Suppressor macrophage (primary cell): ENCODE measurements at places on chromosomes 13 and 19.

- DNase-seq, result no peak
These were observed 410.9 kb upstream of the SPRY2 start for GRCh38 chr13:80751854-80752253.

- DNase-seq, result peak; percentile 89
These were observed 9.8 kb downstream of the LILRB2 start for GRCh38 chr19:54271106-54271505.

DNA sequence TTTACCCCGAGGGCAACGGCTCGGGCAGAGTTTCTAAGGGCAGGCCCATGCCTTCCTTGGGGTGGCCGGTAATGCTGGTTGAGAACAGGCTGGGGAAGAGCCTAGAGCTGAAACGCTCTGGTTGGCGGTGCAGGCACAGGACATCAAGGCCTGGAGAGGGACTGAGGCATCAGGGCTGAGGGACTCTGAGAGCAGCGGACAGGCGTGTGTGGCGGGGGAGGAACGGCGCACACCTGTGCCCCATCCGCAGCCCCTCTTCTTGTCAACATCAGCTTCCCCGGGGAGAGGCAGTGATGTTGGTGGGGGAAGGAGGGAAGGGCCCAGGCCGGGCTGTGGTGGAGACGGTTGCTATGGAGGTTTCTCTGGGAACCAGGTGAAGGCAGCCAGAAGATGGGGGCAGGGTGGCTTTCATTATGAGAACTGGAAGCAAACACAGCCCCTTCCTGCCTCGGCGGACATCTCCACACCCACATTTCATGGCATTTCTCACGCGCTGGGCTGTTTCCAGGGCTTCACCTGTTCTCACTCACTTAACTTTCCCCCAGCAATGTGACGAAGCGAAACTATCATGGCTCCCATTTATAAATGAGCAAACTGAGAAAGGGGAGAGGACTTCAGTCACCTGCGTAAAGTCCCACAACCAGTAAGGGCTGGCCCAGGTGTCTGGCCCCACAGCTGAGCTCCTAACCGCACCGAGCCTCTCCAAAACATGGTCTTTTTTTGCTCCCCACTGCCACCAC, 8.2 kb upstream of the ATF5 start:
- no peak for DNase-seq

GRCh38 chr13:87953381-87953780, 282.2 kb downstream of the SLITRK5 start:
- DNase-seq, result no peak

DNA sequence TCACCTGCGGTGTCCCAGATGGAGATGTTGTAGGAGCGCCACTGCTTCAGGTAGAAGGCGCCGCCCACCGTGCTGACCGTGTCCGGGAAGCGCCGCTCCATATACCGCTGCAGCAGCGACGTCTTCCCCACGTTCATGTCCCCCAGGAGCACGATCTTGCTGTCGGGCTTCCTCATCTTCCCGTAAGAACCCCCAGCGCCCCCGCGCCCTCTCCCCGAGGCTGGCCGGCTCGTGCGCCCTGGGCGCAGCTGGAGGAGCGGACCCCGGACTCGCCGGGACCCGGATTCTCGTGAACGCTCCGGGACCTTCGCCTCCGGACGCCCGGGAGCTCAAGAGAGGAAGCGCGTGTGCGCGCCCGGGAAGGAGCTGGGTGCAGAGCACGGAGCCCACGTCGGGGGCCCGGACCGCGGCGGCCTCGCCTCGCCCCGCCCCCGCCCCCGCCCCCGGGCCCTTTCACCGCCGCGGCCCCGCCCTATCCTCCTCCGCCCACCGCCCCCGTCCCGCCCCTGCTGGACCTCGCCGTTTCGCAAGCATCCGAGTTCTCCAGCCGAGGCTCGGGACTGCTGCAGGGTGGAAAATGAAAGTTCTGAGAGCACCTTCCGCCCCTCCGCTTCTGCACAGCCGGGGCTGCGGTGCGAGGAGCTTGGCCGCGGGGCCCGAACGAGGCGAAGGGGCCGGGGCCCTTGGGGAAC, at the start of gene RAB20:
Gene RAB20, minus strand, starts transcription at position 379 of the 692 bp plus-strand sequence. Its CDS starts 203 bp downstream, at position 176.
- DNase-seq, result peak; percentile 88
